ENCODE measurements at places on chromosomes 7 and 10.
A peak's percentile ranks its signal among the peaks of the same experiment; 100 is the strongest.

DNA sequence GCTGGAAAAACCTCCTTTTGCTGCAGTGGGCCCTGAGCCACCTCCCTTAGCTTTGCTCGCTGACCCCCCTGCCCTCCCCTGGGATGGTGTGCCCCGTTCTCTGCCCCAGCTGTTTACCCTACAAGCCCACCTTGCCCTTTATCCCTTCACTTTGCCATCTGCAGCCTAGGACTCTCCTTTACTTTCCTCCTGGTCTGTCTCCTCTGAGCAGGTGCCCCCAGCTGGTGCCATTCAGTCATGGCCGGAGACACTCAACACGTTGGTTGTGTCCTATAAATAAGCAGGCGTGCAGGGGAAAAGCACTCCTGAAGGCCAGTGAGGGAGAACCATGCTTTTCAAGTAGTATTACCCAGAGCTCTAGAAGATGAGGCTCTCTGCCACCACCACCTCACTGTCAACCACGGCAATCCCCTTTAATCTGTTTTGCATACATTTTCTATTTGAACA is 6.1 kb downstream of the RASSF4 start:
- DNase-seq = peak; percentile 66

- peak; percentile 1 for DNase-seq
These were observed 89.6 kb downstream of the CABCOCO1 start for GRCh38 chr10:61752111-61753011.

- peak; percentile 26 for DNase-seq
These were observed 19.7 kb downstream of the LIPK start for GRCh38 chr10:88725798-88726197.

DNA sequence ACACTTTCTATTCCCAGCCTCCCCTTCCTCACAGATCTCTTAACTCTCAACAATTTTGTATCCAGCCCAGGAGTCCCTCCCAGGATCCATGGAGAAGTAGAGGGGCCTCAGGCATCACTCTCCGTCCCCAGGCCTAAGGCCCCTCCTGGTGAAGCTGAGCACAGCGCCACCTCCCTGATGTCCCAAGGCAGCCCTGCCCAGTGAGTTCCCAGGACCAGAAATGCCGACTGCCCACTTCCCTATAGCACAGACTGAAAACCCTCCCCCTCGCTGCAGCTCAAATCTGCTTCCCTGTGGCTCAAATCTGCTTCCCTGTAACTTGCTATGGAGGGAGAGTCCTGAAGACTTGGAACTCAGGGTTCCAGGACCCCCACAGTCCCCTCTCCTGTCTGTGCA is 35.6 kb downstream of the YKT6 start:
- no peak for DNase-seq

DNA sequence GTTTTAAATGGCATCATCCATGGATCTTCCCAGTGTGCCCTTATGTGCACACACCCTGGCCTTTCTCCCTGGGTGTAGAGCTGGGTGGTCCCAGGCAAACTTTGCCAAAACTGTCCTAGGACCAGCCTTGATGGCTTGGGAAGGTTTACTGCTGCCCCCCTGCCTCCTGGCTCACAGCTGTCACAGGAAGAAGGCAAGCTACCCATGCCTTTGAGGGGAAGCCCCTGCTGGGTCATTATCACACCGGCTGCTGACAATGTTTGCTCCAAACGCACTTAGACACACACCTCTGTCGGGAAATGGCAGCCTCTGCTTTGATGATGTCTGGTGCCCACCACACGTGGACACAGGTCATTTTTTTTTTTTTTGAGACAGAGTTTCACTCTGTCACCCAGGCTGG is 25.2 kb upstream of the FIGNL1 start:
- DNase-seq = no peak

- no peak for DNase-seq
These were observed 11.0 kb downstream of the IMPDH1 start for GRCh38 chr7:128398841-128399135.

DNA sequence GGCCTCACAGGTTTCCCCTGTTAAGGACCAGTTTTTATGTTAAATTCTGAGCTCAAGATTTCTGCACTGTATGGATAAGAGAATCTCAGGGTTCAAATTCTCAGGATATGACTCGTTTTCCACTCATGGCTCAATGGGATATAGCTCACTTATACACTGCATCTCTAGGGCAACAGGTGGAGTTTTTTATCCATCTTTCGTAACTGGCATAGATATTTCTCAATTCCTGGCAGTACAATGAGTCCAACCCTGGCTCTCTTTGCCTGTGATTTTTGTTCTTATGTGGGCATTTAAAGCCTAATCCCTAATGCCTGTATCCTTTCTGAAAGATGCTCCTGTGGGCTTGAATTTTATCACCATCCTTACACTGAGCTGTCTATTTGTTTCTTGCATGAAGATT is 7.6 kb downstream of the CCDC172 start:
- DNase-seq = no peak

DNA sequence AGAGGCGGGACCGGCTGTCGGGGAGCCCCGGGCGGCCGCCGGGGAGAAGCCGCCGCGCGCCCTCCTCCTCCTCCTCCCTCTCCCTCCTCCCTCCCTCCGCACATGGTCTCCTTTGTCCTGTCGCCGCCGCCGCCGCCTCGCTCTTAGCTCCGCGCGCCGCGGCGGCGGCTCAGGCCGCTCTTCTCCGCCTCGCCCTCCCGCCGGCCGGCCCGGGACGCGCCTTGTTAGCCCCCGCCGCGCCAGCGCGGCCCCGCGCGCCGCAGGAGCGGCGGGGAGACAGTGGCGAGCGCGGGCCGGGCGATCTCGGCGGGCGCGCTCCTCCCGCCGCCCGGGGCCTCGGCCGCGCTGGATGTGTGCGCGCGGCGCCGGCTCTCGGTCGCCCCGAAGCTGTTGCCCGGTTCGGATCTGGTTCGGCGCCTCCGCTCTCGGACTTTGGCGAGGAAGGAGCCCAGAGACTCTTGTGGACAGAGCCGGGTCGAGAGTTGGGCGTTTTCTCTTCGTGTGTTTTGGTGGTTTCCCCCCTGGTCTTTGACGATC is 437.4 kb upstream of the GALNT17 start:
- peak; percentile 93 for DNase-seq

- DNase-seq = no peak
These were observed 69.6 kb downstream of the SDHAF3 start for GRCh38 chr7:97187067-97187466.

DNA sequence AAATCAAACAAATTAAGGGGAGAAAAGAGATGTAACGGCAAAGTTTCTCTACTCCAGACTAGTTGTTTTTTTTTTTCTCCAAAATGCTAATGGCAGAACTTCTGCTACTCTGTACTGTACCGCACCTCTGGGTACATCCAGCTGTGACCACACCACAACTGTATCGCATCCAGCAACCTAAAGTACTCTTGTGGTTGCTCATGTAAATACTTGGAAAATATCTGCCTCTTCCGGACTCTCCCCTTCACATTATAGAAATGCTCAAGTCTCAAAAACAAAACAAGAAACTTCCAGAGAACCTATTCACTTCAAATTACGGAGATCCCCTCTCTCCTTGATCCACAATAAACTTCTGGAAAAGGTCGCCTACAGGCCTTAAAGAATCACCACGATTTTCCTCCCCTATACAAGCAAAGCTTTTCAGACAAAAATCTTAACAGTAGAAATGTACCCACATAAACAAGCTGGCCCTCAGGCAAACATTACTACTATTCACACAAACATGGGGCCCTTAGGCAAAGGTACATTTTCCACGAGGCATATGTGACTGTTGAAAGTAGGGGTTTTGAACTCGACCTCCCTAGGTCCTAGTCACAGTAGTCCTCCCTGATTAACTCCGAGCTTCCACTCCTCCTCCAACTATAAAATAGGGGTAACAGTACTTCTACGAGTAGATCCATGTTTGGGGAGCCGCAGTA is 222.9 kb upstream of the MKLN1 start:
- DNase-seq = no peak

DNA sequence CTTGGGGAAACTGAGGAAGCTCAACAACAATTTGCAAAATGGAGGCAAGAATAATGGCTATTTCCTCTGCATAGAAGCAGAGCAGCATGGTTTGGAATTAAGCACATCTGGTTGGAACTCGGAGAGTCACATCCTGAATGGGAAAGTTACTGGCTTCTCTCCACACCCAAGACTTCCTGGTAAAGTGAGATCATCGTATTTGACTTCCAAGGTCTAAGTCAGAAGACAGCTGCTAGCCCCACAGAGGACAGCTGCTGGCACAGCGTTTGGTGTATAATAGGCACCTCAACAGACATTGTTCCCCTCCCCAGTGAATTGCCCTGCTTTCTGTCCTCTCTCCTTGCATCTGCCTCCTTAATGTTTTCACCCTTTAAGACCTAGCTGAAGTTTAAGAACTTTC is 37.0 kb upstream of the NRF1 start:
- DNase-seq = no peak

- DNase-seq = no peak
These were observed 50.2 kb downstream of the KCNH2 start for GRCh38 chr7:150927956-150928344.

- DNase-seq = no peak
These were observed 676 bp upstream of the GPR146 start for GRCh38 chr7:1043552-1044188.

GRCh38 chr7:140275069-140275965 is 98.5 kb upstream of the KDM7A start:
- no peak for DNase-seq

DNA sequence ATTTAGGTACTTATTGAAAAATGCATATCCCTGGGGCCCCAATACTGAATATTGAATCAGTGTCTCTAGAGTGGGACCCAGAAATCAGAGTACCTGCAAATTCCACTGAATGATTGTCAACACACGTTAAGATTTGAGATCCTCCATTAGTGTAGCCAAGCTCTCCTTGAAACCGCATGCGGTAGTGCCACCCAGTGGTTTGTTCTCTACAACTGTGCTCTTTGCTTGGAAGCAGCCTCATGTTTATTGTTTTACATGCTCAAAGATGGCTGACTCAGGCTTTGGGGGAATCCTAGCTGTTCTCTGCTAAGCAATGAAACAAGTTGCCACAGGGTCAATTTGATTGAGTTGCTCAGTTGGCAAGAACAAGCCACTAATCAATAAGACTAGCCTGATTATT is 340.2 kb upstream of the CELF2 start:
- peak; percentile 2 for DNase-seq

DNA sequence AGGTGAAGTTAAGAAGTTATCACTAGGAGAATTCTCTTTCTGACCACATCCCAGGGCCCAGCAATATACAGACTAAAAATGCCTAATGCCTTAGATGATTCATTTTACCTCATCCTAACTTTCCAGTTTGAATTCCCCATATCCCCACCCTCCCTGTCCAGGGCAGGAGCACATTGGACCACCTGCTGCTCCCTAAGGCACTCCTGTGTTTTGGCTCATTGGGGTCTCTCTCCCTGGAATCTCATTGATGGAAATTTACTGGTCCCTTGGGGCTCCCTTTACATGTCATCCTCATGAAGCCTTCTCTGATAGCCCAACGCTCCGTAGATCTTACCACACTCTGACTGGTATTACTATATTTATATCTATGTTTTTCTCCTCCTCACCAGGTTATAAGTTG is 2.7 kb downstream of the IL2RA start:
- no peak for DNase-seq

GRCh38 chr10:94363251-94363565 is 469 bp upstream of the NOC3L start:
- no peak for DNase-seq

DNA sequence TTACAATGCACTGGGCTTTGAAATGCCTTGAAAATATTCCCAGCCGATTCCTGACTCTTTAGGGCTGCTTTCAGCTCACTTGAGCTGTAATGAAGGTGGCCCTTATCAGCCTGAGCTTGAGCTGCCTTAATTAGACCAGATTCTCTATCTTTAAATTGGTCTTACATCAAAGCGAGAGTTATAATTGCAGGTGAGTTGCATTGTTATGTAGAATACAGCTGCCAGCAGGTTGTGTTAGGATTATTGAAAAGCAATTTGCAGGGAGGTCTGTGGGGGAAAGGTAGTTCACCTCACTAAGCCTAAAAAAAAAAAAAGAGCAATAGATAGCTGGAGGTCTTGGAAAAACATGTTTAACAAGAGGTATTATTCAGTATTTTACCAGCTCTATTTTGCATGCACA is 142.2 kb upstream of the HABP2 start:
- peak; percentile 14 for DNase-seq

DNA sequence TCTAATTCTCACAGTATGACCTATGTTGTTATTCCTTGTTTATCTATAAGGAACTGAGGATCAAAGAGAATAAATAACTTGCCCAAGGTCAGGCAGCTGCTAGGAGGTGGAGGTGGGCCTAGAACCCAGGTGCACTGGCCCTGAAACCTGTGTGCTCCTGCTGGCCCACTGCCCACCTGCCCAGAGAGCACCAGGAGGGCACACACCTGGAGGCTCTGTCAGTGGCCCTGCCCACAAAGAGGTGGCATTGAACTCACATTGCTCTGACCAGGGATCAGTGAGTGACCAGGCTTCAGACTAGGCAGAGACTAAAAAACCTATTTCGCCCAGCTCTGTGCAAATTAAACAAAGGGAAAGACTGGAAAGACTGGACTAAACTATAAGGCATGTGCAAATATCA is 210.6 kb downstream of the TNS3 start:
- DNase-seq = no peak

DNA sequence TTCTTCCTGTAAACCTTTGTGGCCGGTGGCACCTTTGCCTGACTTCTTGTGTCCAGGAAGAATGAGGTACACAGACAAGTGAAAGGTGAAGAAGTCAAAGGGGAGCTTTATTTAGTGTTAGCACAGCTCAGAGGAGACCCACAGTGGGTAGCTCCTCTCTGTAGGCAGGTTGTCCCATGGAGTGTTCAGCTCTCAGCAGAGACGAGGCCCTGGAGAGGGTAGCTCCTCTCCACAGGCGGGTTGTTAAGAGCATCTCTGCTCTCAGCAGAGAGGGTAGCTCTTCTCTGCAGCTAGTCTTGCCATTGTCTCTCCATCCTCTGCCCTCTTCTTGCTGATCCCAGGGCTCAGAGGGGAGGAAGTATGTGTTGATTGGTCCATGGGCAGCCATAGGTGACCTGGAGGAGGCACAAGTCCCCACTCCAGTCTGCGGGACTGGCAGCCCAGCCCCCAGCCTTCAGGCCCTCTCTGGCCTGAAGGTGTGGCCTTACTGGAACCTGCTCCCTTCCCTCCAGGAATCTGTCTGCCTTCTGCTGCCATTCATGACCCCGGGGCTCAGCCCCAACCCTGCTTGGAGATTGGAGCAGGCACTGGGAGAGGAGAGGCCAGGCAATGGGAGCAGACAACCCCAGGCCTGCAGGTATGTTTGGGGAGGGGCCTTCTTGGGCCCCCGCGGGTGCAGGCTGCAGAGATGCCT is 24.5 kb downstream of the HHEX start:
- no peak for DNase-seq

Measured in NCI-H1417 (cell line).